ENCODE measurements at places on chromosomes 1 and 21.

GRCh38 chr1:178417858-178418257 lies 78.9 kb downstream of the CLEC20A start:
- DNase-seq = no peak

- DNase-seq = no peak
Measured at GRCh38 chr1:93427656-93428055, 20.3 kb upstream of the FNBP1L start.

GRCh38 chr21:43782431-43783097 lies 6.5 kb upstream of the CSTB start:
- no peak for DNase-seq

DNA sequence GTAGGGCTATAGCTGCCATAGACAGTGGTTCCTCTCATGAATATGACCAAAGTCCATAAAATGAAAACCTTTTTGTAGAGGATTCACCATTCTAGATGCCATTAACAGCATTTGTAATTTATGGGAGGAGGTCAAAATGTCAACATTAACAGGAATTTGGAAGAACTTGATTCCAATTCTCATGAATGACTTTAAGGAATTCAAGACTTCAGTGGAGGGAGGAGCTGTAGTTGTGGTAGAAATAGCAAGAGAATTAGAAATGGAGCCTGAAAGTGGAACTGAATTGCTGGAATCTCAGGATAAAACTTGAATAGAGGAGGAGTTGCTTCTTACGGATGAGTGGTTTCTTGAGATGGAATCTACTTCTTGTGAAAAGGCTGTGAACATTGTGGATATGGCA lies 65.4 kb upstream of the ESRRG start:
- no peak for DNase-seq

DNA sequence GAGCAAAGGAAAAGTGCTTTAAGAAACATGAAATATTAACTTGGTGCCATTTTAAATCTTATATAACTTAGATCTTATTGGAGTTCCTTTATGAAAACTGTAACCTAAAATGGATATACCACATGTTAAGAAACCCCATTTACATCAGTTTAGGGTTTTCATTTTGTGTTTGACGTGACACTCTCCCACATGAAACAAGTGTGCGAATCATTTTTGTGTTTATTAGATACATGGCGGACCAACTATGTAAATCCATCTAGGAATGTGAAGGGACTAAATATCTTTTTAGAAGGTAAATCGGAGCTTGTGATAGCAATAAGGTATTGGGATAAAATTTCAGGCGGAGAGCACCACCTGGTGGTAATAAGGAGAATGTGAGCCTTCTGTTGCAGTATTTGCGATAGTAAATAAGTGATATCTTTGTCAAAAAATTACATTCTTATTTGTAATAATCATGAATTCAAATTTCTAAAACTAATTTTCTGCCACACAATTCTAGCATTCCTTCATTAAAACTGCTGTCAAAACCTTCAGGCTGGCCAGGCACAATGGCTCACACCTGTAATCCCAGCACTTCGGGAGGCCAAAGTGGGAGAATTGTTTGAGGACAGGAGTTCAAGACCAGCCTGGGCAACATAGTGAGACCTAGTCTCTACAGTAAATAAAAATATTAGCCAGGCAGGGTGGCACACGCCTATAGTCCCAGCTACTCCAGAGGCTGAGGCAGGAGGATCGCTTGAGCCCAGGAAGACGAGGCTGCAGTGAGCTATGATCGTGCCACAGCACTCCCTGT lies 31.3 kb downstream of the SMAP2 start:
- no peak for DNase-seq

DNA sequence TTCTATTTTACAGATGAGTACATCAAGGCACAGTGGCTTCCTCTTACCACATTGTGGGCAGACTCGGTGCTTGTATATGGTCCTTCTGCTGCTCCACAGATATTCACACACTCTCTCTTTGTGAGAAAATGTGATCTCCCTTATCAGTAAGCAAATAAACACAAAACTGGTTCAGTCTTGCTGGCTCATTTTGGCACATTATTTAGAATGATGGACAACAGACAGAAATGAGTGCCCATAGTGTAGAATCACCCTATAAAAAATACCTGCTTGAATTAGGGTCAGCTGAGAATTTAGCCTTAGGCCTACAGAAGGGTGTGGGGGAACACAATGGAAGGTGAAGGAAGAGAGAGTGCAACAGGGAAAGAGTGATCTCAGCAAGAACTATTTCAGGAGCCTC lies 423.1 kb downstream of the HLX start:
- DNase-seq = no peak

DNA sequence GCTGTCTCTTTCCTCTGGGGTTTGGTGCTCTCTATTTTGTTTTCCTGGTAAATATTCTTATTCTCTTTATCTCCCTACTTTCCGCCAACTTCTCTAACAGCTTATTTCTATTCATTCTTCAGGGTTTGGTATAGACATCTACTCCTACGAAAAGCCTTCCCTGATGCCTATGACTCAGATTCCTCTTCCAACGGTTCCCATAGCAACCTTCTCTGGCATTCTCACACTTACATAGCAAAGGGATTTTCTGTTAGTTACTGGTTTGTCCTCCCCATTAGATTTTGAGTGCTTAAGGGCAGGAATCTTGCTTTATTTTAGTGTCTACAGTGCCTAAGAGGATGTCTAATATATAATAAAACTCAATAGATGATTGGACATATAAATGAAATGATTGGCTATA lies 407.6 kb upstream of the DEPDC1 start:
- no peak for DNase-seq

- DNase-seq = no peak
Measured at GRCh38 chr1:228969953-228970800, 234.9 kb downstream of the RHOU start.

DNA sequence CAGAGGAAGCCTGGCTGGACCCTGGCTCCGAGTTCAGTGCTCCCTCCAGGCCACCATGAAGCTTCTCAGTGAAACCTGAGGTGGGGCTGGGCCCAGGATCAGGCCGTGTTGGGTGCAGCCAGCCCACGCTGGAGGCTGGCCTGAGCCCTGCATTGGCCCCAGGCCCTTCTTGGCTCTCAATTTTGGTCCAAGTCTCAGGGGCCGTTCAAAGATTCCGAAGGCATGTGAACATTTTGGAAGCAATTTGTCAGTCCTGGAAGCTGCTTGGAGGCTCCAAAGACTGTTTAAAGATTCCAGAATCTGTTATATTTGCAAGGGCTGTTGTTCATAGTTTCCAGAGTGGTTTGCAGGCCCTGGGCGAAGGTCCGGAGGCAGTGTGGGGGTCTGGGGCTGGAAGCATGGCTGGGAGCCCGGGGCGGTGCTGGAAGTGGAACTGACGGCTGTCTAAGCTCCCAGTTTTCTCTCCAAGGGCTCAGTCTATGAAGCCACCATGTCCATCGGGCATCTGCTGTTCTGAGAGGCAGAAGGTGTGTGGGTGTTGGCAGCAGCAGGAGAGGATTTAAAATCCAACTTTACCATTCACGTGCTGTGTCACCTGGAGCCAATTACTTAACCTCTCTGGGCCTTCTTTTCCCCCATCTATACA lies 104.9 kb downstream of the EPHB2 start:
- no peak for DNase-seq

GRCh38 chr1:14339288-14339687 lies 259.2 kb upstream of the KAZN start:
- no peak for DNase-seq

- no peak for DNase-seq
Measured at GRCh38 chr1:204076891-204077290, 4.0 kb downstream of the SOX13 start.

GRCh38 chr1:205226868-205227583 lies 720 bp upstream of the TMCC2 start:
- no peak for DNase-seq

DNA sequence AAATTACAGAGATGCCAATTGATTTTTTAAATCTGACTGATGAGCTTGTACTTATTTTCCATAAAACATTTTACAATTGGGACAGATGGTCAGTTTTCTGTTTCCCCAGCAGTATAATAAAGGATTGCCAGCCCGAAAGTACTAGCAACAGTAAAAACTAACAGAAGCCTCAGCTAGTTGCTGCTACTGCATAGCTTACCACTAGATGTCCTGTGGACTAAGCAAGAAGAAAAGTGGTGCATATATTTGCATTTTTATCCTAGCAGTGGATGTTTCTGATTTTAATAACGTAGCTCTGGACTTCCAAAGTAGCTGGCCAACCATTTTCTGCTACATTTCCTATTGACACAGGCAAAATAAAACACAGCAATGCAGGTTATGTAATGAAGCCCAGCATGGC lies 241.5 kb downstream of the BARHL2 start:
- no peak for DNase-seq

- DNase-seq = no peak
Measured at GRCh38 chr1:22628698-22629444, 7.6 kb upstream of the C1QA start.

GRCh38 chr1:62997884-62998283 lies 214.0 kb downstream of the ATG4C start:
- DNase-seq = no peak

DNA sequence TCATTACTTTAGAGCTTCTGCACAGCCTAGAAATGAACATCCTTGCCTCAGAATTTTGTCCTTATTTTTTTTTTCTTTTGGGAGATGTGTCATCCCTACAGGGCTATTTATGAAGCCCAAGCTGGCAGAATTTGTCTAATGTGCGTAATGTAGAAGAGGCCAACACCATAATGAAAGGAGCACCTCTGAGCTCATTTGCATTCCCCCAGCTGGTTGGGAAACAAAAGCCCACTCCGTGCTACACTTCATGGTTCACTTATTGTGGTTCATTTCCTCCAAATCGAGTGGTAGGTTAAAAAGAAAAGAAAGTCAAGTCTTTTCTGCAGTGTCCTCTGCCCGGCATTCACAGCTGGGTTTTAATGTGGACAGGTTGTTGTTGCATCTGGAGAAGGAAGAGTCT lies 73.5 kb downstream of the KAZN start:
- no peak for DNase-seq

- no peak for DNase-seq
Measured at GRCh38 chr1:11670747-11671146, 6.7 kb downstream of the FBXO6 start.

DNA sequence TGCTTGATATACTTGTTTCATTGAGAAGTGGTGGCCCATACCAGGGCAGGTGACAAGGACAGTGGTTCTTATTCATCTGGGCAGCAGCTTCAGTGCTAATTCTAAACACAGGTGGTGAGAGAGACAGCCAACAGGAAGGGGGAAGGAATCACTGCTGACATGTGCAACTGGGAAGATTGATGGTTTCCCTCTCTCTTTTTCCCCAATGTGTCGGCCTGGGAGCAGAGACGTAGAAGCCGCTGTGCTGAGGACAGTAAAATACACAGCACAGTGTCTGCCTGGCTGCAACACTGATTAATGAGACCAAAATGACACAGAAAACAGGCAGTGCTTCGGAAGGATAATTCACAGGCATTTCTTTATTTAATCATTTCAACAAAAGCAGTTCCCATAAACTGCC lies 48.8 kb downstream of the WARS2 start:
- no peak for DNase-seq

GRCh38 chr1:173202424-173203145 lies 4.5 kb downstream of the TNFSF4 start:
- no peak for DNase-seq

- no peak for DNase-seq
Measured at GRCh38 chr1:151238467-151238739, 16.1 kb upstream of the PSMD4 start.

- DNase-seq = no peak
Measured at GRCh38 chr1:30125021-30125820, 598.2 kb downstream of the MATN1 start.

All from activated CD4-positive, alpha-beta T cell treated with anti-CD3 and anti-CD28 coated beads for 24 hours (primary cell).